Subcutaneous adipose tissue (tissue), 4 donors: ENCODE measurements at places on chromosomes 1 and 21. TPM values are rescaled to one million over a fixed set of nuclear protein-coding genes. Genes with fewer than 3 reads are reported as not detected.

Gene APOBEC4
- not detected for total RNA-seq

Gene OBSCN
- 4.6 TPM for total RNA-seq

Gene PLA2G5
- 5.5 TPM for total RNA-seq

Gene FOXJ3
- total RNA-seq = 53.1 TPM

Gene MSH4
- 0.16 TPM for total RNA-seq

Gene DCST2
- total RNA-seq = 0.34 TPM

Gene NMNAT2
- 2.1 TPM for total RNA-seq

Gene CLDN17
- total RNA-seq = not detected

Gene CHIA
- 2.6 TPM for total RNA-seq

Gene SAMSN1
- total RNA-seq = 4.9 TPM

Gene OR11L1
- not detected for total RNA-seq
